ENCODE measurements at places on chromosomes 6 and 20.

- no peaks in the 10 kb centered on the region for H3K4me1 ChIP-seq
- H3K27me3 ChIP-seq = no peaks in the 10 kb centered on the region
- no peak overlapping the region for H3K4me3 ChIP-seq
- no peak overlapping the region for H3K27ac ChIP-seq
- H3K36me3 ChIP-seq = no peaks in the 10 kb centered on the region
Observed at GRCh38 chr20:12153628-12154027, 235.9 kb downstream of the BTBD3 start.

DNA sequence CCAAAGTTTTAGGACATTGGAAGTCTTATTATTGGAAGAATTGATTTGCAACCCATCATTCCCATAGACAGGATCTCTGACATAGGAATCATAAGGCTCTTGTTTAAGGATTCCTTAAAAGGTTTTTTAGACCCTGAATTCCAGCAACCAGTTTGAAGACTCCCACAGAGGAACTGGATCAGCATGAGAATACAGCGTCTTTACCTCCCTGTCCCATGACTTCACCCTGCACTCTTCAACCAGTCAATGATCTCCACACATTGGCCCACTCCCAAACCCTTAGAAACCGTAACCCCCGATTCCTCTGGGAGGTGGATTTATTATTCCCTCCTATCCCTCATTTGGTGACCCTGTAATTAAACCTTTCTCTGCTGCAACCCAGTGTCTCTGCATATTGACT lies 150.7 kb upstream of the PLCB4 start:
- no peaks in the 10 kb centered on the region for H3K4me1 ChIP-seq
- no peak for DNase-seq
- no peak overlapping the region for H3K4me3 ChIP-seq
- no peak overlapping the region for H3K27ac ChIP-seq
- no peaks in the 10 kb centered on the region for H3K27me3 ChIP-seq

- peaks cover 15% of the 10 kb centered on the region for H3K27me3 ChIP-seq
- H3K4me3 ChIP-seq = no peak overlapping the region
- H3K36me3 ChIP-seq = no peaks in the 10 kb centered on the region
- no peak overlapping the region for H3K27ac ChIP-seq
Observed at GRCh38 chr6:97978855-97979271, 695.8 kb upstream of the MMS22L start.

GRCh38 chr6:12750416-12750815 lies 33.8 kb downstream of the PHACTR1 start:
- no peaks in the 10 kb centered on the region for H3K36me3 ChIP-seq
- H3K4me3 ChIP-seq = no peak overlapping the region
- DNase-seq = no peak

DNA sequence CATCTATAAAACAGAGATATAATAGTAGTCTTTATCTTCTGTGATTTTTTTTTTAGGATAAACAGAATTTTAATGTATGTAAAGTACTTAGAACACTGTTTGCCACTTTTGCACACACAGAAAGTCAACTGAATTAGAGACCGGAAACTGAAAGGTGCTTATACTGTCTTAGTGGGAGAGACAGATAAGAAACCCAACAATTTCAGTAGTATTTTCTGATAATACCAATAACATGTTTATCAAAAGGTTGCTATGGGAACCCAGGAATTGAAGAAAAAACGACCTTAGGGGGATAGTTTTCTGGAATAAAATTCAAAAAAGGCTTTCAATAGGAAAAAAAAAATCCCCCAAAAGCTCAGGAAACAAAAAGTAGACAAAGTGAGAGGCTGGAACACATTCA lies 138.6 kb downstream of the BCKDHB start:
- H3K27me3 ChIP-seq = no peaks in the 10 kb centered on the region
- H3K4me1 ChIP-seq = no peaks in the 10 kb centered on the region
- no peaks in the 10 kb centered on the region for H3K36me3 ChIP-seq
- no peak overlapping the region for H3K4me3 ChIP-seq
- H3K27ac ChIP-seq = no peak overlapping the region
- no peak for DNase-seq

GRCh38 chr6:128763599-128764300 lies 119.2 kb upstream of the LAMA2 start:
- no peak for DNase-seq
- H3K27ac ChIP-seq = no peak overlapping the region
- no peaks in the 10 kb centered on the region for H3K4me1 ChIP-seq
- no peak overlapping the region for H3K4me3 ChIP-seq
- H3K36me3 ChIP-seq = no peaks in the 10 kb centered on the region

DNA sequence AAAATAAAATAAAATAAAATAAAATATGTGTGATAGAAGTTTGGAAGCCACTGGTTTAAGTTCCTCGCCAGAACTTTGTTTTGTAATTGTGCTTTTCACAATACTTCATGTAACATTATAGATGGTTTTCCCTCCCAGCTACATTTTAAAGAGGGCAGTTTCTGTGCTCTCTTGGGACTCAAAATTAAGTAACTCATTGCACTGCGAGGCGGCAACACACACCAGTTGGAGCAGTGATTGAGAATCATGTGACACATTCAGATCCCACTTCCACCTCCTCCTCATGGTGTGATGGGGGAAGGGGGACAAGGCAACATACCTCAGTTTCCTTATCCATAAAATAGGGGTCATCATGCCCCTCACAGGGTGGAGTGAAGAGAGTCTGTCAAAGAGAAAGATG lies 7.5 kb downstream of the C2 start:
- no peak overlapping the region for H3K27ac ChIP-seq
- H3K4me3 ChIP-seq = no peak overlapping the region
- no peaks in the 10 kb centered on the region for H3K36me3 ChIP-seq
- no peaks in the 10 kb centered on the region for H3K27me3 ChIP-seq
- DNase-seq = no peak

DNA sequence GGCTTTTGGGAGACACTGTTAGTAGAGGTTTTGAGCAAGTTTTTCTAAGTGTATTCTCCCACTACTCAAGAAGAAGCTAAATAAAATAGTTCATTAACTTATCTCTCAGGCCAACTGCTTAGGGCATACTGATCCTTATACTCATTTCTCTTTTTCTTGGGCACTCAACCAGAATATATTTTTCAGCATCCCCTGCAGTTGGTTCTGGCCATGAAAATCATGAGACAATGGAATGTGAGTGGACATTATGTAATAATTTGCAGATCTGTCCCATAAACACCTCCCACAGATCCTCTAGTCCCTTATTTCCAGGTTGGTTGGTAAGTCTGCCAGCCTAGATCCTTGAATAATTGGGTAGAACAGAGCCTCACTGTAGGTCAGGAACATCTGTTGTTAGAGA lies 136.7 kb downstream of the AIG1 start:
- no peaks in the 10 kb centered on the region for H3K36me3 ChIP-seq
- H3K27ac ChIP-seq = no peak overlapping the region
- no peaks in the 10 kb centered on the region for H3K27me3 ChIP-seq
- no peak for DNase-seq
- no peak overlapping the region for H3K4me3 ChIP-seq

DNA sequence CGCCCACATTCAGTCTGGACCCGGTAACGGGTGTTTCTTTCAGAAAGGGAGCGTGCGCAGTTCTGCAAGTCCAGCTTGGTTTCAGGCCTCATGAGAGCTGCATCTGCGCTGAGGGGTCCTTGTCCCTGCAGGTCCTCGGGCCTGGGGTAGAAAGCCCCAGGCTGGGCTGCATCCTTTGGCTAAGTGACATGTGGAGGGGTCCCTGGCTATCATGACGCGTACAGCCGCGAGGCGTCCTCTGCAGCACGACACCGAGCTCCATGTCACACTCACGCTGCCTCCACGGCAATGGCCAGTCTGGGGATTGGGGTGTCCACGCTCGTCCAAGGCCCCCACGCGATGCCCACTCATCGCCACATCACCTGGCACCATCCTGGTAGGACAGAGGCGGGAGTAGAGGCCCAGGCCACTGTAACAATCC lies 1.7 kb upstream of the KIF25 start:
- no peaks in the 10 kb centered on the region for H3K4me1 ChIP-seq
- H3K36me3 ChIP-seq = no peaks in the 10 kb centered on the region
- H3K27me3 ChIP-seq = peaks cover 10% of the 10 kb centered on the region
- no peak overlapping the region for H3K27ac ChIP-seq
- H3K4me3 ChIP-seq = no peak overlapping the region
- no peak for DNase-seq

DNA sequence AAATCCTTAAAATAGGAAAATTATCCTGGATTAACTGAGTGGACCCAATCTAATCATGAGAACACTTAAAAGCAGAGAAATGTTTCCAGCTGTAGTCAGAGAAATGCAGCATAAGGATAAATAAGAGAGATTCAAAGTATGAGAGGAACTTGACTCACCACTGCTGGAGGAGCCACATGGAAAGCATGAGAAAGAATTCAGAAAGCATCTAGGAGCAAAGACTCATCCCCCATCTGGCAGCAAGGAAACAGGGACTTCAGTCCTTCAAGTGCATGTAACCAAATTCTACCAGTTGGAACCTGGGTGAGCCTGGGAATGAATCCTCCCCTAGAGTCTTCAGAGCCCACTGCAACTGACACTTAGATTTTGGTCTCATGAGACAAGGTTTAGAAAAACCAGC lies 33.7 kb downstream of the RNF146 start:
- H3K27me3 ChIP-seq = no peaks in the 10 kb centered on the region
- H3K27ac ChIP-seq = no peak overlapping the region
- no peak overlapping the region for H3K4me3 ChIP-seq
- DNase-seq = no peak
- no peaks in the 10 kb centered on the region for H3K36me3 ChIP-seq

DNA sequence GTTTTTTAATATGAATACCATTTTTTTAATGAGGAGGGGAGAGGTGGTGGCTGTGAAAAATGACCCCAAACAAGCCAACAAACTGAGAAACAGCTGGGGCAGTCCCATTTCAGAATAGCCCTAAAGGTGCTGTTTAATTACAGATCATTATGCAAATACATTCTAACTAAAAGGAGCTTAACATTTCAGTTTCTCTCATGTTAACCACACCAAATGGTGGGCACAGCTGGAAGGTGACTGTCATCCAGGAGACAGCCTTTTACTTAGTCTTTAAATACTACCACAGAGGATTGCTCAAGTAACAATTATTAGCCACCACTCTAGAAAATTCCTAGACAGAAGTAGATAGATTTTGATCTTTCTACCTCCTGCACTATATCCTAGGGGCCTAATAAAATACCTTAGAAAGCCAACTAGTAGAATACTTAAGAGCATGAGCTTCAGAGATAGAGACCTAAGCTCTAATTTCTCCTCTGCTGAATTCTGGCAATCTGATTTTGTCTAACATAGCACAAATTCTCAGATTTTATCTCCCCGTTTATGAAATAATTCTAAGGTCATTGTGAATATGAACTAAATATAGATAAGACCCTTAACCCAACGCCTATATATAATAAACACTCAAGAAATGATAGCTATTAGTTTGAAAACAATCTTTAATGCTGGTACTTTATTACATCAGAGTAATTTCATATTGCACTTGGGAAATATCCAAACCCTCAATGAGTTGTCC lies 615.1 kb upstream of the NRSN1 start:
- H3K27ac ChIP-seq = no peak overlapping the region
- no peaks in the 10 kb centered on the region for H3K27me3 ChIP-seq
- H3K4me1 ChIP-seq = no peaks in the 10 kb centered on the region
- H3K4me3 ChIP-seq = no peak overlapping the region
- no peaks in the 10 kb centered on the region for H3K36me3 ChIP-seq

DNA sequence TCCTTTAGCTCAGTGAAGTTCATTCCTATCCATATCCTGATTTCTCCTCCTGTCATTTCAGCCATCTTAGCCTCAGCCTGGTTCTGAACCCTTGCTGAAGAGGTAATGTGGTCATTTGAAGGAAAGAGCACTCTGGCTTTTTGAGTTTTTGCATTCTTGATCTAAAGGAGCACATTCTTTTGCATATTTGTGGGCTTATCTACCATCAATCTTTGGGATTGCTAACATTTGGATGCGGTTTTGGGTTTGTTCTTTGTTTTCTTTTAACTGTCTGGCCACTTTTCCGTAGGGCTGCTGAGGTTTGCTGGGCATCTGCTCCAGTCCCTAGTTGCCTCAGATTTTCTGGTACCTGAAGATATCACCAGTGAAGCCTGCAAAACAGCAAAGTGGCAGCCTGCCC lies 238.3 kb downstream of the EPM2A start:
- H3K27me3 ChIP-seq = no peaks in the 10 kb centered on the region
- no peaks in the 10 kb centered on the region for H3K4me1 ChIP-seq
- H3K4me3 ChIP-seq = no peak overlapping the region
- H3K27ac ChIP-seq = no peak overlapping the region

- H3K27ac ChIP-seq = no peak overlapping the region
- no peak for DNase-seq
- no peak overlapping the region for H3K4me3 ChIP-seq
- H3K4me1 ChIP-seq = no peaks in the 10 kb centered on the region
Observed at GRCh38 chr6:93238632-93239031, 180.7 kb downstream of the EPHA7 start.

GRCh38 chr6:142294679-142295078 lies 7.1 kb upstream of the ADGRG6 start:
- no peaks in the 10 kb centered on the region for H3K36me3 ChIP-seq
- H3K27me3 ChIP-seq = no peaks in the 10 kb centered on the region
- no peak for DNase-seq
- H3K4me3 ChIP-seq = no peak overlapping the region

- H3K4me3 ChIP-seq = no peak overlapping the region
- no peaks in the 10 kb centered on the region for H3K36me3 ChIP-seq
- H3K27ac ChIP-seq = no peak overlapping the region
- DNase-seq = peak; percentile 67
- no peaks in the 10 kb centered on the region for H3K4me1 ChIP-seq
- H3K27me3 ChIP-seq = peaks cover 32% of the 10 kb centered on the region
Observed at GRCh38 chr6:70371454-70372105, 41.7 kb upstream of the FAM135A start.

GRCh38 chr6:138107078-138107751 lies at the start of gene PERP:
Gene PERP (minus strand): TSS chr6:138107419. CDS start chr6:138107340, 79 bp downstream.
- H3K4me1 ChIP-seq = peaks cover 13% of the 10 kb centered on the region
- peak within 1 kb of the TSS; percentile 92 for H3K27ac ChIP-seq
- peak within 1 kb of the TSS; percentile 78 for H3K4me3 ChIP-seq

DNA sequence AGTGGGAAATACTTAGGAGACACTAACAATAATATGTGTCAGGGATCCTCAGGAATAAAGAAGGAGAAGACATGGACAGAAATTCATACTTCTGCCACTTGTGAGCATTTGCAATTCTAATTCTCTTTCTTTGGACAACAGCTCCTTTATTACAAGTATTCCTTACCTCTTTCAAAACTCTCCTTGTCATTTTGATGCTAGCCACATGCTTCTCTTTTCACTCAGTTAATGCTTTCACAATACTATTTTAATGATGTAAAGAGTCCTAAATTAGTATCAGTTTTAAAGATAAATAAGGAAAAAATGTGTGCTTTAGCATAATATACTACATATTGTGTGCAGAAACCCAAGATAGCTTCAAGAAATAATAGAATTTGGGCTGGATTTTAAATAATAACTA lies 62.5 kb downstream of the AHI1 start:
- no peaks in the 10 kb centered on the region for H3K4me1 ChIP-seq
- H3K27me3 ChIP-seq = no peaks in the 10 kb centered on the region
- no peak overlapping the region for H3K27ac ChIP-seq
- 0 out of 2 replicates have a peak, but pooled peaks cover 4% of the 10 kb centered on the region for H3K36me3 ChIP-seq
- no peak overlapping the region for H3K4me3 ChIP-seq

- no peak for DNase-seq
- no peaks in the 10 kb centered on the region for H3K4me1 ChIP-seq
- no peaks in the 10 kb centered on the region for H3K27me3 ChIP-seq
Observed at GRCh38 chr6:1104988-1105670, 206.8 kb upstream of the FOXQ1 start.

- no peaks in the 10 kb centered on the region for H3K4me1 ChIP-seq
- H3K27ac ChIP-seq = no peak overlapping the region
- H3K4me3 ChIP-seq = no peak overlapping the region
- DNase-seq = no peak
- no peaks in the 10 kb centered on the region for H3K27me3 ChIP-seq
Observed at GRCh38 chr6:47438481-47439347, 38.9 kb upstream of the CD2AP start.
